HFF-Myc (cell line): ENCODE measurements at places on chromosomes 7 and 10.
A peak's percentile ranks its signal among the peaks of the same experiment; 100 is the strongest.

DNA sequence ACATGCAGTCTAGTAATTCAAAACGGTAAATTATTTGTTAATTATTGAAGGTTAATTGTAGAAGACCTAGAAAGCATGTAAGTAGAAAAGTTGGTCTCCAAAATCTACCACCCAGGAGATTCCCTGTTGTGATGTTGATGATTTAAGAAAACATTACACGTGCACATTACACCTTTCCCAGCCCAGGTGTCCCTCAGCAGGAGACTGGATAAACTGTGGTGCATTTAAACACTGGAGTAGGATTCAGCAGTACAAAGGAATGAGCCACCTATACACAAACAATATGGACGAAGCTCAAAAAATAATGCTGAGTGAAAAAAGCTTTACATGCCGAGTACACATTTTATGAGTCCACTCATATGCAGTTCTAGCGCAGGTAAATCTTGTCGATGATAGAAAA is 109.0 kb upstream of the STARD3NL start:
- DNase-seq = no peak

GRCh38 chr7:98755138-98755898 is 114.5 kb downstream of the TMEM130 start:
- no peak for DNase-seq

DNA sequence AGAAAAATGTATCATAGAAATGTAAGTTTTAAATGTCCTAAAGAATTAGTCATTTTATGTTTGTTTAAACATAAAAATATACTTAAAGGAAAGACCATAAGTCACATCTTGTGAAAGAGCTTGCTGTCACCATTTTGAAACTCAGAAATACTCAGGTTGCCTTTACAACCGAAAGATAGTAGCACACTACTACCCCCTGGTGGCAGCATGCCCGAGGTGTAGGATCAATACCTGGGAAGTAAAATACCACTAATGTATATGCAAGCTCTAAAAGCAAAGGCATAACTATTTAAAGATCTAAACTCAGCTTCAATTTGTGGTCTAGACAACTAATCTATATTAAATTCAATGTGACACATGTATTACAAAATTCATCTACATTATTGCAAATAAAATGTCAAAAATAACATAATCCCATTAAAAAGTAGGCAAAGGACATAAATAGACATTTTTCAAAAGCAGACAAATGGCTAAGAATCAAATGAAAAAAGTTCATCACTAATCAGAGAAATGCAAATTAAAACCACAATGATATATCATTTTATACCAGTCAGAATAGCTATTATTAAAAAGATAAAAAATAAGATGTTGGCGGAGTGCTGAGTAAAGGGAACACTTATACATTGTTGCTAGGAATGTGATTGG is 47.7 kb upstream of the FGL2 start:
- DNase-seq = peak; percentile 45

DNA sequence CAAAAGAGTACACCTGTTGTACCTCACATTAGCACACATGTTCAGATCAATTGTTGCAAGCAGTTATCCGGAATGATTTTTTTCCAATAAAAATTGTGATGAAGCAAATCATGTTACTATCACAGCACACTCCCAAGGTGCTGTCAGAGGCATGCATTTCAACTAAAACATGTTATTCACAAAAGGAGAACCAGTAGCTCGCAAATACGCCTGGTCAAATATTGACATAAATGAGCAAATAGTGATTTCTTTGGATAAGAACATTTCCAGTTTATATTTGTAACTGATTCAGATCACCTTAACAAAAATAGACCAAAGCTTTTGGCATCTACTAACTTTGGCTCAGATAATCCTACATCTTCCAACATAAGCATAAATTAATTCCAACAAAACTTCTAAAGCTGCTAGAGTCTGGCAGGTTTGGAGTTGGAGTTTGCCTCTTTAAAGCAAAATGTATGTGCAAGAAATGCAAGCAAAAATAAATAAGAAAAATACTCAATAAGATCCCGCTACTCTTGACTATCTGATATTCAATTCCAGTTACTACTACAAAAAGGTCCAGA is 208.0 kb downstream of the SFMBT2 start:
- no peak for DNase-seq

DNA sequence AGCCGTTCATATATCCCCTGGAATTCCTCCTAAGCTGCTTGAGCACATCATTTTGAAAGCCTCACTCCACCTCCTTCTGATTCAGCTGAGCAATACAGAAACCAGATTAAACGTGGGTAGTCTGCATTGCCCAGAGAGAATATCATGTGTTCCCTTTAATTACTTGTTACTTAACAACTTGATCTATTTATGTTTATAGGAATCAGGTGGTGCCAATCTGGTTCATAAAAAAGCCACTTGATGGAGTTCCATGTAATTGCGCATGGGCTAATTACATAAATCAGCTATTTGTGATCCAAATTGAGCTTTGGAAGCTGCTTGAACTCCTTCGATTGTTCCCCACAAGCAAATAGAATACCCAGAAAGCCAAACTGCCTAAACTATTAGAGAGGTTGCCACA is 114.7 kb upstream of the ADCY1 start:
- DNase-seq = no peak

DNA sequence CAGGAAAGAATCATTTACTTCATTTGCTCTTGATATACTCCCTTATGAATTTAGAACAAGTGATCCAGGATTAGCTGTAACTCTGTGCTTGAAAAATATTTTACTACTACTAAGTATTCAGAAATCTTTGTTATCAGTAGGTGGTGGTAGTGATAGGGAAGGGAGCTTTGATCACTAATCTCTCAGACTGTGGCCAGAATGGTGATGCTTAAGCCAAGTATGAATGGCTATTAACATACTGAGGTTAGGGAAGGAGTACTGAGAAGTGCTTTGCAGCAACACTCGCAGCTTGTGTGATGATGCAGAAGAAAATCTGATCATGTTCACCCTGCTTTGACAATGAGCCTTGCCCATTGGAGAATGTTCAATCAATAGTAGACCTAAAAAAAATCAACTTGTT is 29.3 kb downstream of the AP3M1 start:
- no peak for DNase-seq

DNA sequence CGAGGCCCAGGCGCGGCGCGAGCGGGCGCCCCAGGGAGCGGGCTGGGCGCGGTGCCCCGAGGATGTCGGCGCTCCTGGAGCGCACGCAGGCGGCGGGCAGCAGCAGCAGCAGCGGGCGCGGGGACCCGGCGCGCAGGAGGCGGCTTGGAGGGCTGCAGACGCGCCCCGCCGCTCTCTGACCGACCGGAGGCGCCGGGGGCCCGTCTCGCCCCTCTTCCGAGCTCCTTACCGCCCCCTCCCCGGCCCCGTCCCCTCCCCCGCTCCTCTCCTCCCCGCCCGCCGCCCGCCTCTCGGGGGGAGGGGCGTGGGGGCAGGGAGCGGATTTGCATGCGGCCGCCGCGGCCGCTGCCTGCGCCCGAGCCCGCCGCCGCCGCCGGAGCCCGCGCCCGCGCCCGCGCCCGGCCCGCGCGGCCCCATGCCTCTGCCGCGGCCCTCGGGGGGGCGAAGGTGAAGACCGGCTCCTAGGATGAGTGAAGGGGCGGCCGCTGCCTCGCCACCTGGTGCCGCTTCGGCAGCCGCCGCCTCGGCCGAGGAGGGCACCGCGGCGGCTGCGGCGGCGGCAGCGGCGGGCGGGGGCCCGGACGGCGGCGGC is at the start of gene NRG3:
Gene NRG3 (plus strand): TSS at position 320 of the 592 bp plus-strand sequence.
- DNase-seq = no peak

DNA sequence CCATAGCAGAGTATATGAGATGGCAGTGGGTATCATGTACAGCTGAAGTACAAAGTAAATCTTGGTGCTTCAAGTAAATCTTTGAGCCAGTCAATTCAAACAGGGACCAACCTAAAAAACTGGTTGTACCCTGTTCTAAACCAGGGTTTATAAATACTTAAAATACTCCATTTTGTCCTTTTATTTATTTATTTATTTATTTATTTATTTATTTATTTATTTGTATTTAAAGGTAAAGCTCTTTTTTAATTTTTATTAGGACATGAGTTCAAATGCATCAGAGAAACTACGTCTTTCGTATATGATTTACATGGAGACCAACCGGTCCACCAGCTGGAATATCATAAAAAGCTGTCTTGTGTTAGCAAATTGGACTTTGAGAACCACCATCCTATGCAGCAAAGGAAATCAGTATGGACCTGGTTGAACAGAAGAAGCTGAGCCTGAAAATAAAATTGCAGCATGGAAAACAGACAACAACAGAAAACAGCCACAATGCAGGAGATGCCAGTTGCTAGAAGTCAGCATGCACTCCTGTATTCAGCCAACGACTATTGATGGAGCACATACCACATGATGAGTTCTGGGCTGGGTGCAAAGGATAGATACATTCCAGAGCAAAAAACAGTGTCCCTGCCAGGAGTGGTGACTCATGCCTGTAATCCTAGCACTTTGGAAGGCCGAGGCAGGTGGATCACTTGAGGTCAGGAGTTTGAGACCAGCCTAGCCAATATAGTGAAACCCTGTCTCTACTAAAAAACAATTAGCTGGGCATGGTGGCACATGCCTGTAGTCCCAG is 60.0 kb downstream of the PLXNA4 start:
- peak; percentile 6 for DNase-seq

GRCh38 chr7:95687759-95688343 is 84.5 kb upstream of the DYNC1I1 start:
- DNase-seq = no peak

GRCh38 chr10:116260599-116260998 is 12.4 kb downstream of the GFRA1 start:
- no peak for DNase-seq

DNA sequence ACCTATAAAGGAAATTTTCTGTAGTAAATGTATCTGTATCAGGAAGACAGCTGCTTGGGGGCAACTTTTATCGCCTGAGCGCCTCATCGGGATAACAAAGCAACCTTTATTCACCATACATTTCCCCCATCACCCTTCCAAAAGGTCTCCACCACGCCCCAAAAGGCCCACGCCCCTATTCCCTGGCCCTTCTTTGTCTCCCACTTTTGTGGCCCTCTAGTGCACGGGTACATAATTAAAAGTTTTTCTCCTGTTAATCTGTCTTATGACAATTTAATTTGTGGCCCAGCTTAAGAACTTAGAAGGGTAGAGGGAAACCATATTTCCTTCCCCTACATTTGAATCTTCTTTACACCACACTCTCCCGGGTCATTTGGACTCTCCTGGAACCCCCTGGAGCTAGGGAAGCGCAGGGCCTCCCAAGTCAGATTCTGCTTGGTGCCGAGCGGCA is 625 bp downstream of the RP9 start:
- DNase-seq = no peak

DNA sequence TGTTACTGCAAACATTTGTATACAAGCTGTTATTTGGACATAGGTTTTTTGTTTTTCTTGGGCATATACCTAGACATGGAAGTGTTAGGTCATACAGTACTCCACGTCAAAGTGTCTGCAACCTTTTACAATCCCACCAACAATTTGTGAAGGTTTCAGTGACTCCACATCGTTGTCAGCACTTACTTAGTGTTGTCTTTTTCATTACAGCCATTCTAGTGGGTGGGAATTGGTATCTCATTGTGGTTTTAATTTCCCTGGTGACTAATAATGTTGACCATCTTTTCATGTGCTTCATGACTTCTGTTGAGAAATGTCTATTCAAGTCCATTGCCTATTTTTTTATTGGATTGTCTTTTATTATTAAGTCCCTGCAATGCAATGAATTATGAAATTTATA is 95.0 kb downstream of the UBE3C start:
- DNase-seq = no peak

GRCh38 chr10:412109-412508 is 276.9 kb downstream of the ZMYND11 start:
- DNase-seq = no peak

DNA sequence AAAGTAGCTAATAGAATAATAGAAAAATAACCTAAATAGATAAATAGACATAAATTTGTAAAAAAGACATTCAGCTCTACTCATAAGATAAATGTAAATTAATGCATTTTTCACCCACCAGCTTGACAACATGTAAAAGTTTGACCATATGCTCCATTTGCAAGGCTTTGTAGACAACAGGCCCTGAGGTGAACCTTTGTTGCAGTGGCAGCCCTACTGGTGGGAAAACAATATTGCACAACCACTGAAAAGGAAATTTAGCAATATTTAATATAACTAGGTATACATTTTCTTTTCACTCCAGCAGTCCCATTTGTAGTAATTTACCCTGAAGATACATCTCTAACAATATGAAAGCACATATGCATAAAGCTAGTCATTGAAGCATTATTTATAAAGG is 39.0 kb upstream of the ADRA2A start:
- no peak for DNase-seq

DNA sequence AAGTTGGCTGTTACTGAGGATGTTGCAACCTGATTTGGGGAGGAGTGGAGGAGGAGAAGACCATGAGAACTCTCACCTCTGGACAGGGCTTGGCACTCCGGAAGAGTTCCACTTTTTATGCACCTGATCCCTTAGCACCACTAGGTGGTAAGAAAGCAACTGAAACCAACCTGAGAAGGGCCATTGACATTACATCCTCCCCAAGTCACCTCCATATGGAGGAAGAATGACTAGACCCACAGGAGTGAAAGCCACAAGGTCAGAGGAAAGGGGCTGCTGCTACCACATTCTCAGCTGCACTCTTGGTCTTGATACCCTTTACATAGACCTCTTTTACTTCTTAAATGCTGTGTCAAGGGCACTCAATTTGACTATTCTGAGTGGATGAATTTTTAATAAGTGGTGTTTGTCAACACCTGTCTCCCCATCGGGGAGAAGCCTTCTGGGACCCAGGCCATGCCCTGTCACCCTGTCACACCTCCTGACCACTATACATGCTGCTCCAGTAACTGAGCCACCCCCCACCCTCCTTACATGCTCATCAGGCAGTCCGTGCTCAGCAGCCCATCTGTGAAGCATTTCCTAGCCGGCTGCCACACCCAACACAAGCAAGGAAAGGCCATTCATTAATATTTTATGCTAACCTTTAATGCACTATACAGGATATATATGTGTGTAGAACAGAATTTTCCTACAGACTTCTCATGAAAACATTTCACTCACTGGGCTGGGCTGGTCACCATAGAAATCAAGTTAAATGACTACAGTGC is 362.9 kb downstream of the GFRA1 start:
- no peak for DNase-seq

DNA sequence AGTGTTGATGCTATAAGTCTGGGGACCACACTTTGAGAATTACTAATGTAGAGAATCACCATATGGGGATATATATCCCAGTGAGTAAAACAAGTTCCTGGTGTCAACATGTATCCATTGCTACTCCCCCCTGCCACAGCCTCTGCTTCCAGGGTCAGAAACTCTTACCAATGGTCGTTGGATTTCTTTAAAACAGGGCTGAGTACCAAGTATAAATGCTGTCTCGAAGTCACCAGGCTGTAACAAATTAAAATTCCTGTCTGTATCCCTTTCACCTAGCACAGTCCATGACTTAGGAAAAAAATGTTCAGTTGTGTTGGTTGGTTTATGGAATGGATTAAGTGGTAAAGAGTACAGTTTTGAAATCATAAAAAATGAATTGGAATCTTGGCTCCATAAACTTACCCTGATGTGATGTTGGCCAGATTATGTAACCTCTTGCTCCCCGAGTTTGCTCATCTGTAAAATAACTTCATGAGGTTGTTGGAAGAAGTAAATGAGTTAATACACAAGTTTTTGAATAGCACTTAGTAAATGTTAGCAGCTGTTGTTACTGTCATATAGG is 364.0 kb upstream of the LRGUK start:
- no peak for DNase-seq

GRCh38 chr10:88538048-88538447 is 45.1 kb downstream of the RNLS start:
- DNase-seq = no peak
